ENCODE measurements at places on chromosomes 7 and 10.

GRCh38 chr10:98039690-98040381 lies 9.4 kb upstream of the CRTAC1 start:
- no peak for DNase-seq

DNA sequence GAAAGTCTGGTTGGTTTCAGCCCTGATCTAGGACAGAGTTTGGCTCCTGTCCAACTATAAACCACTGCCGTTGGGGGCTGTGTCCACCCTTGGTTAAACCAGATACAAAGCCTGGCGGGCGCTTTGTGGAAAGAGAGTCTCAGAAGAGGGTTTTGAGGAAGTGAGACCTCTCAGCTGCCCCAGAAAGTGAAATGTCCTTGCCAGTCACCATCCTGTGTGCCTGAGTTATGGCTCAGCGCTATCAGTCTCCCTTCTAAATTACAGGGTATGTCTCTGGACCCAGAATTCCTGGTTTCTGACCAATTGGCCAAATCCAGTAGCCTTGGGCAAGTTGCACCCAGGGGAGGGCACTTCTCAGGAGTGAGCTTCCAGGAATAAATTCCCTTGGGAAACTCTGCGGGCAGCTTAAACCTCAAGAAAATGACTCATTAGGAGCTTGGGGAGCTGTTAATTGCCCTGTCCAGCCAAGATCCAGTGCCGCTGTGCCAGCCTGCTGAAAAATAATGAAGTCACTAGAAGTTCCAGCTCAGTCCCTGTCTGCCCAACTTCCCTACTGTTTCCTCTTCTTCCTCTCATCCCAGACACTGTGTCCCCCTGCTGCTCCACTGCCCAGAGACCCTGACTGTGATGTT lies 66.7 kb upstream of the PDZD8 start:
- peak; percentile 96 for DNase-seq

DNA sequence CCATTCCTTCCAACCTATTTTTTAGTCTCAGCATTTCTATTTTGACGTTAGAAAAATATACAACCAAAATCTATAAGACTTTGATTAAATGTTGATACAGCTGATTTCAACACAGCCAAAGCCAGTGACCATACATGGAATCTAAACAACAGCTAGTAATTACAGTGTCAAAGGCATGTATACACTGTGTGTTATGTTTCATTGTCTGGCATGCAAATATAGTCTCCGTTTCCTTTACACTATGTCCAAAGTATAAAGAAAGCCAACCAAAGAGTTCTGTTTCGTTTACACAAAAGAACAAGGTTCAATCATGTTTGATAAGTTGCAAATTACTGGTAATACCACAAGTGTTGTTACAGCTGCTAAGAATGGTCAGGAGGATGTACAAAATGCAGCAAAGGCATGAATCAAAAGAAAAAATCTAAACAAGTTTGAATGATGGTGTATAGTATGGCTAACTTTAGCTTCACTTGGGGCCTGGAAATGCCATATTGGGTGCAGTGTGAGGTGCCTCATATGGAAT lies 268.3 kb upstream of the FERD3L start:
- no peak for DNase-seq

- DNase-seq = peak; percentile 49
Measured at GRCh38 chr7:106418526-106418925, 133.7 kb upstream of the NAMPT start.

DNA sequence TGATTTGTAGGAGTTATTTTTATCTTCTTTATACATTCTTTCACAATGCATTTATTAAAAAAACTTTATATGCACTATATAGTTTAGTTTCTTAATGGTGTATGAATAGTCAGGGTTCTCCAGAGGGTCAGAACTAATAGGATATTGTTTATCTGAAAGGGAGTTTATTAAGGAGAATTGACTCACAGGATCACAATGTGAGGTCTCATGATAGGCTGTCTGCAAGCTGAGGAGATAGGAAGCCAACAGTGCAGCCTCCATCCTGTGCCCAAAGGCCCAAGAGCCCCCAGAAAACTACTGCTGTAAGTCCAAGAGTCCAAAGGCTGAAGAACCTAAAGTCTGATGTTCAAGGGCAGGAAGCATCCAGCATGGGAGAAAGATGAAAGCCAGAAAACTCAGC lies 192.8 kb upstream of the AHR start:
- no peak for DNase-seq

- DNase-seq = no peak
Measured at GRCh38 chr10:26970667-26971066, 109.9 kb upstream of the ABI1 start.

DNA sequence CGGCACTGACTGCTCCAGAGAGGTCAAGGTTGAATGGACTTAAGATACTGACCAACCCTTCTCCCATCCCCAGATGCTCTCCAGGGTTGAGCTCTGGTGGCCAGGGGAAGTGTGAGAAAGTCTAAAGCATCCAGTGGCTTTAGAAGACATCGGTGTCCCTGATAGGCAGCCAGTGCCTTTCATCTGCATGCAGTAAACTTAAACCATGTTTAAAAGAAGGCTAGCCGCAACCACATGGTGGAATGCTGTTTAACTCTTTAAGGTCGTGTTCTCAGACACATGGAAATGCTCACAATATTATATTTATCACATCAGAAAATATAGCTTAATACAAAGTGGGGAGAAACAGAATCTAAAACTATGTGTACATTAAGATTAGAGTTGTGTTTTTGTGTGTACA lies 137.0 kb downstream of the CNNM2 start:
- no peak for DNase-seq

GRCh38 chr10:103181244-103181643 lies 11.8 kb downstream of the NT5C2 start:
- no peak for DNase-seq

DNA sequence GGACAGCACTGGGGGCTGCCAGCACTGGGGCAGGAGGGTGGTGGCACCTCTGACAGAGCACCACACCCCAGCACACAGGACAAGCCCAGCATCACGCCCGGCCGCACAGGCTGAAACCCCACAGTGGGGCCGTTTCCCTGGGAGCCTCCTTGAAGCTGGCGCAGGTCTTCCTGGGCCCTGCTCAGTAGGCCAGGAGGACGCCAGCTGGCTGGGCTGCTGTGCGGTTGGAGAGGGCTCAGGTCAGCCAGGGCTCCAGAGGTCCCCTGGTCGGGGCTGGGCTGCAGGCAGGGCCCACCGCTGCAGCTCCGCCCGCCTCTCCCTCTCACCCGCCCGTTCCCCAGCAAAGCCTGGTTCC lies 137.3 kb downstream of the TCERG1L start:
- no peak for DNase-seq

DNA sequence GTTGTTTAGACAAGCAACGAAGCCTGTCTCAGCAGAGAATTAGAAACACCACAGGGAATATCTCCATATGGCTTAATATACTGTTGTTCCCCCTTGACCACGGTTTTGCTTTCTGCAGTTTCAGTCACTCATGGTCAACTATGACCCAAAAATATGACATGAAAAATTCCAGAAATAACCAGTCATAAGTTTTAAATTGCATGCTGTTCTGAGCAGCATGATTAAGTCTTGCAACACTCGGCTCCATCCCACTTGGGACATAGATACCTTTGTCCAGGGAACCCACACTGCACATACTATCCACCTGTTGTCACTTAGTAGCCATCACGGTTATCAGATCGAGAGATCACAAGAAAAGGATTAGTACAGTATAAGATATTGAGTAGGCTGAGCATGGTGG lies 60.7 kb upstream of the FOXK1 start:
- peak; percentile 24 for DNase-seq

DNA sequence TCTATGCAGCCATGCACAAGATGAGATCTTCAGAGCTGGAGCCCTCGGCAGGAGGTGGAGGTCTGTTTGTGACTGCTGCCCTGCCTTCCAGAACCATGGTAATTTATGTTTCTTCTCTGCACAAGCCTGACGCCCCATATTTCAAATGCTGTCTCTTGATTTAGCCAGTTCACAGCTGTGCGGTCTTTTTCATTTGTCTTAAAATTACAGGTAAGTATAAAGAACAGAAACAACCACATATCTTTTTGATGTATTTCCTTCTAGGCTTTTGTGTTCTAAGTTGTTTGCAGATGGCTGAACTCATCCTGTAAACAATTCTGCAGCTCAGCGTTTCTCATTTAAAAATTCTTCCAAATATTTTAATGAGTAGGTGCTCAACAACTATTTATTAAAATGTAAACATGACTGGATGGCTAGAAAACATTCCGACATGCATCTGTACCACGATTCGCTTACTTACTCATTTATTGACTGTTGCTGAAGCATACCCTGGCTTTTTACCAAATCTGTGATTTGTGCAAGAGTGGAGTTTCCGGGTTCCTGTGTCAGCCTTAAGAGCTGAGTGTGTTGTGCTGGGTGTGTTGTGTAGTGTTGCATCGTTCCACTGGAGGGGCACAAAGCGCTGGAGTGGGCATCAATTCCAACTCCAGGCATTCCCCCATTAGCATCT lies 58.9 kb downstream of the PIP4K2A start:
- DNase-seq = peak; percentile 83

- DNase-seq = no peak
Measured at GRCh38 chr10:115107830-115108229, 14.7 kb downstream of the ATRNL1 start.

DNA sequence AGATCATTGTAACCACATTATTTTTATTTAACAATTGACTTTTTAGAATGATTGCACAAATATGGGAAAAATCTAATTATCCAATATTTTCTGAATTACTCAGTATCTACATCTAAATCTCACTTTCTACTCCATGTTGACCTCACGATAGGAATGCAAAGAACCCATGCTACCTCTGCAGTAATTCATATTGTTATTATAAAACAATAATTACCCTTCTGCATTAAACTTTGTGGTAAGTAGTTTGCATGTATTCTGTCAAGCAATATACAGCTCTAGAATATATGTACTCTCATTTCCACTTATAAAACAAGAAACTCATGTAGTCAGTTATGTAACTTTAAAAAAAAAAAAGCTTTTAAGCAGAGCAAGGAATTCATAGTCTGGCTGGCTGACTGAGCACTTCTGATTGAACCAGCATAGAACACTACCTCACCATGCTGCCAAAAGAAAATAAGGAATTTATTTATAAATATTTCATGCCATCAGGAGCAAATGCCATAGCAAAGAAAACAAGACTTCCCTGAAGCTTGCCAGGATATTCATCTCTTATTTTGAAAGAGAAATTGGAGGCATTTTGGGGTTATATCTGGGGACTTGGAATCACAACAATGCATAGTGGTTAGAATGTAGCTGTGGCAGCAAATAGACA lies 895.7 kb downstream of the XPNPEP1 start:
- DNase-seq = no peak

GRCh38 chr10:93722550-93722949 lies 20.2 kb upstream of the FRA10AC1 start:
- no peak for DNase-seq

DNA sequence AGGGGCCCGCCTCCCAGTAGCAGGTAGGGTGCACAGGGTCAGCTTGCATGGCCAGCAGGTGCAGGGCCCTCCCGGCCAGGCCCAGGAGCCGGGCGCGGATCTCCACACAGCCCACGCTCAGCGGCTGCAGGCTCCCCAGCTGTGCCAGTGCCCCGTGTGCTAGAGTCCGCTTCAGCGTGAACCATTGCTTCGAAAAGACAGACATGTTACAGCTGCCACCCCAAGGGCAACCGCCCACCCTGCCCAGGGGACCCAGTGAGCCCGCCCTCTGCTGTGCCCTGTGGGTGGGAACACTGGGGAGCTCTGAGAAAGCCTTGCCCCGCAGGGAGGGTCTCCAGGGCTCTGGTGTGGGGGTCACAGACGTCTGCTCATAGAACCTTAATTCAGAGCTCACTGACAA lies 64.3 kb upstream of the NKX6-2 start:
- no peak for DNase-seq

GRCh38 chr10:122532601-122533296 lies 27.8 kb upstream of the DMBT1 start:
- DNase-seq = no peak

All from fibroblast of skin of right quadriceps (primary cell).